Heart left ventricle (tissue), 16 donors: ENCODE measurements at places on chromosomes 7 and 10. TPM values are rescaled to one million over a fixed set of nuclear protein-coding genes. Genes with fewer than 3 reads are reported as not detected.

DNA sequence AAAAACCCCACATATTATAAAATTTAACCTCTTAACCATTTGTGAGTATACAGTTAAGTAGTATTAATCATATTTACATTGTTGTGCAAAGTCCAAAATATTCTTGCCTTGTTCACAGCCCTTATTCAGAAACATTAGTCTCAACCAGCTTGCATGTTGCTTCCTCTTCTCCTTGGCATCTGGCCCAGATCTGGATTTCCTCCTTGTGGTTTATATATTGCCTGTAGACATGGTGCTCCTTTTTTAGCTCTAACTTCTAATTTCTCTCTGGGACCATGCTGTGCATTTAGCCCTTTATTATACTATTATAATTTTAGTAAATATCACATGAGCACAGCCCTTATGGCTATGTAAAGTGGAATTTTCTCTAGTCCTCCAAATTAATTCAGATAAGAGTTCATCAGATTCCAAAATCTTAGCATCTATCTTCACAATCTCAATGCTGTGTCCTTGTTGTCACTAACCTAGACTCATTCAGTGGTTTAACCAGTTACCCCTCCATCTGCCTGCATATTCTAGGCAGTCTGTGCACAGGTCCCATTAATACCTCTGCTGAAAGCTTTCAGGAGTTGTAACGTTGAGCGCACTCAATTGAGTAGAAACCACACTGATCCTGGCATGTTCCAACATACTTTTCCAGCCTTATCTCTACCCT lies 7.9 kb downstream of the CPED1 start:
- no peaks in the 10 kb centered on the region for H3K36me3 ChIP-seq
- no peak overlapping the region for H3K4me3 ChIP-seq
- peaks cover 32% of the 10 kb centered on the region for H3K4me1 ChIP-seq
- H3K27ac ChIP-seq, result peak overlapping the region; percentile 21
- no peaks in the 10 kb centered on the region for H3K27me3 ChIP-seq

- H3K4me3 ChIP-seq, result no peak overlapping the region
- DNase-seq, result no peak
- no peaks in the 10 kb centered on the region for H3K27me3 ChIP-seq
- H3K4me1 ChIP-seq, result peaks cover 13% of the 10 kb centered on the region
Measured at GRCh38 chr7:33753881-33754525, 151.3 kb upstream of the BMPER start.

GRCh38 chr7:94146408-94146807 lies 142.3 kb upstream of the BET1 start:
- DNase-seq, result no peak
- H3K36me3 ChIP-seq, result no peaks in the 10 kb centered on the region
- H3K4me3 ChIP-seq, result no peak overlapping the region
- no peaks in the 10 kb centered on the region for H3K27me3 ChIP-seq

DNA sequence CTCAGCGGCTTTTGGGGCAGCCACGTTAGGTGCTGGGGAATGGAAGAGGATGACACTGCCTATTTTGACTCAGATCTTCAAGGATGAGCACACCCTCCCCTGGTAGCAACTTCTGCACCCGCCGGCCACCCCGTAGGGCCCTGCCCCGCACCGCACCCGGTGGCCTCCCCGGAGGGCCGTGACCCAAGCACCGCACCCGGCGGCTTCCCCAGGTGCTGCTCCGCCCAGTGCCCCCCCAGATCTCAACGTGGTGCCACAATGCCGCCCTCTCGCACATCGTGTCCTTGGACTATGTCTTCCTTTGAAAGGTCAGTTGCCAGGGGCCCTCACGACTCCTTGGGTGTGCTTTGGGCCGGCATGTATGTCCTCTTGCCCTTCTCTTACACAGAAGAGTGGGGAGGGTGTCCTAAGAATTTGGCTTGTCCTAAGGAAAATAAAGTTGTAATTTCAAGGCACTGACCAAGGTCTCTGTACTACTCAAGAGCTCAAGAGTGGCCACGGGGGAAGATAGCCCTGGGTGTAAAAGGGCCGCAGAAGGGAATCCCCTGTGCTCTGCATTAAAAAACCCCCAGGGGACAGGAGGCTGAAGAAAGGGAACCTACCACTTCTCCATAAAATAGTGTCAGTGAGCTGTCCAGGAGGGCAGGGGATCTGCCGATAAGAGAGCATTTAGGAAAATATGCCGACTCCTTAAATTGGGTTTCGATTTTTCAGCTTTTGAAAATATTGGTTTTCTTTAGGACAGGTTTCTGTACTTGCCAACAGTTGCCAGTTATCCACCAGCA lies 1.6 kb upstream of the LANCL2 start:
- H3K4me3 ChIP-seq, result no peak overlapping the region
- no peak overlapping the region for H3K27ac ChIP-seq
- peaks cover 10% of the 10 kb centered on the region for H3K4me1 ChIP-seq
- no peaks in the 10 kb centered on the region for H3K36me3 ChIP-seq
- no peaks in the 10 kb centered on the region for H3K27me3 ChIP-seq

GRCh38 chr10:70652761-70653657 lies 19.3 kb upstream of the ADAMTS14 start:
- DNase-seq, result peak; percentile 91
- H3K27ac ChIP-seq, result peak overlapping the region; percentile 69
- H3K36me3 ChIP-seq, result no peaks in the 10 kb centered on the region
- peaks cover 17% of the 10 kb centered on the region for H3K4me1 ChIP-seq
- H3K27me3 ChIP-seq, result no peaks in the 10 kb centered on the region
- H3K4me3 ChIP-seq, result no peak overlapping the region

SMKR1 gene
- total RNA-seq, result not detected

UFSP1 gene
- 3.2 TPM for total RNA-seq
